ENCODE measurements at places on chromosomes 4 and X. TPM values are rescaled to one million over a fixed set of nuclear protein-coding genes. Genes with fewer than 3 reads are reported as not detected.

BGN gene
- total RNA-seq: 246 TPM

SCML2 gene
- total RNA-seq: 3.7 TPM

CXorf49B gene
- total RNA-seq: not detected

FMR1NB gene
- not detected for total RNA-seq

CD99 gene
- 182 TPM for total RNA-seq
